NT2/D1 (cell line): ENCODE measurements at places on chromosomes 11 and 22.

DNA sequence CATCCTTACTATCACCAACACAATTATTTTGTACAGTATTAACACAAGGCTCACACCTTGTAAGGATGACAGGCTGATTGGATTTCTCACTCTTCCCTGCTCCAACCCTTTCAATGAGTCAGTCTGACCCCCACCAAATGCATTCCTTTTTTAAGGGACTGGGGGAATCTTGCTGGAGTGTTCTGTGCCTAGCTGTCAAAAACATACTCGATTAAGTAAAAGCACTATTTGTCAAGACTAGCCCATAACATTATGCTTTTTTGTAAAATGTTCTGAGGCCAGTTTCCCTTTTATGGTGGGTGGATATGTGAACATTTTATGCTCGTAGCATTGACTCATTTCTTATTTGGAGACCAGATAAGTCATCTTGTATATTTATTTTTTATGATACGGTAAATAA, 87.2 kb downstream of the PDHX start:
- DNase-seq, result no peak

GRCh38 chr11:105000797-105001196, 22.2 kb downstream of the CASP5 start:
- peak; percentile 15 for DNase-seq

- no peak for DNase-seq
Observed at GRCh38 chr11:47995360-47995769, 15.0 kb downstream of the PTPRJ start.

DNA sequence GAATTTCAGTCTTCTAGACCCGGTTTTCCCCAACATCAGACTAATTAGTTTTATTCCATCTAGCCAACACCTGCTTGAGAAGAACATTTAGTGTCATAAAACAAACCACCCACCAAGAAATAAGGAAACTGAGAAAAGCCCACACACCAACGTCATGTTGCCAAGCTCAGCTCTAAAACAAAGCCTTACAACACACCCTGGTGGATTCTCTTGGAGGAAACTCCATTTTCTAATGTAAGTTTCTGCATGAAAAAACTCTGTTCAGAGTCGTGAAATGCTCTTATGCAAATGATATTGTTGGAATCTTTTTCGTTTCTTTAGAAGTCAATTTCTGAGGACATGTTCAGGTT, 105.0 kb upstream of the RAG2 start:
- no peak for DNase-seq

DNA sequence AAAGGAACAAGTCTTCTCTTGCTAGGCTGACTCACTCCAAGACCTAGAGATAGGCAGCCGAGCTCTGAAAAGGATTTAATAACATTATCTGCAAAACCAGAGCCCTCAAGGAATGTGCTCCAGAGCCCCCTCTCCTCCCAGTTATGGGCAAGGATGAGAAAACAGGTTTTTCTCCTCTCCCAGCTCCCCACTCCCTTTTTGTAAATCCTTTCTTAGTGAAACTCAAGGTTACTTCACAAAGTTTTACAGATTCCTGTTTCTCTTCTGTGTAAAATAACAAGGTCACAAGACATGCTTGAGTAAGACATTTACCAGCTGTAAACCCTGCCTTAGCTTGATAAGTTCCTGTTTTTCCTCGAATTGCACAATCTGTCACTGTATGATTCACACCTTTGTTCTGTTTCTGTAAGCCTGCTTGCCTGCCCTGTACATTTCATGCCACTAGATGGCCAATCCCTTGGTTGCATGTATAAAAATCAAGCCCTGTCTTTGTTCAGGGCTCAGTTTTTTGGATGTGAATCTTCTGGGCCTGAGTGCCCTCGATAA, 489.4 kb downstream of the KCNA4 start:
- no peak for DNase-seq

DNA sequence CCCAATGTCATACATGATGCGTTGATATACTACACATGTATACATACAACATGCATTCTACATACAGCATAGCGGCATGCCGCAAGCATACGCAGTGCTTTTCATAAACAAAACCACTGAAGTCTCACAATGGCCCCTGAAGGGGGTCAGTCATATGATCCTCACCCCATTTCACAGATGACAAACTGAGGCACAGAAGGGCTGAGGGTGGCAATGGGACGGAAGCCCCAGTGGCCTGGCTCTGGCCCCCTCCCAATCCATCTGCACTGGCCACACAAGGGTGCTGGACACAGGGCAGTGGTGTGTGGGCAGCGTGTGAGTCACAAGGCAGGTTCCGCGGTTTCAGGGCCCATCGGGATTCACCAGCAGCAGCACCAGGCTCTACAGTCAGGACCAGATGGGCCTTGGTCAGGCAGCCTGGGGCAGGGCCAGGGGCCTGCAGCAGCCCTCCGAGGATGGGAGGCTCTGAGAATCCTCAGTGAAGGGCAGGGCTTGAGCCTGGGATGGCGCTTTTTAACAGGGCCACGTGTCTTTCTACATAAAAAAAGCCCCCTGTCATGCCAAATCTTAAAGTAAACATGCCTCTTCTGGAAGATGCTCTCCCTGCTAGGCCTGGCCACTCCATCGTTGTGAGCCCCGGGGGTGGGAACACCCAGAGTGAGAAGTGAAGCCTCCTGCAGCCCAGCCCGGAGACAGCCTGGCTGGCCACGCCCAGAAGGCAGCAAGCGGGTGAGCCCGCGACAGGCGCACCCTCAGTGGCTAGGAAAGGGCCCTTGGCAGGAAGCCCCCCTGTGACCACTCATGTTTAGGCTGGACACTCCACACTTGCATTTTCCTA, 206.5 kb downstream of the CTTN start:
- no peak for DNase-seq

DNA sequence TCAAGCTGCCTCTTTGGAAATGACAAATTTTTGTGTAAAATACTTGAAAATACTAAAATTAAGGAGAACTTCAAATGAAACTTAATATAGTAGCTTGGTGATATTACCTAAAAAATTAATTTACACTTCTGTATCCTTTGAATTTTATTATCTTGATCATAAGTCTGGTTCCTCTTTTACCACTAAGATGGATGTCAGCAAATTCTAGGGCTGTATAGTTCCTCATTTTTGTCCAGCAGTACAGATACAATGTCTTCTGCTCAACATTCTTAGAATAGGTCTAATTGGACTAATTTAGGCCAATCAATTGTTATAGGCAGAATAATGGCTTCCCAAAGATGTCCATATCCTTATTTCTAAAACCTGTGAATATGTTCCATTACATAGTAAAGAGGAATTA, 1298.0 kb upstream of the RAG2 start:
- no peak for DNase-seq

GRCh38 chr22:17512960-17513359, 50.3 kb upstream of the SLC25A18 start:
- DNase-seq, result no peak

DNA sequence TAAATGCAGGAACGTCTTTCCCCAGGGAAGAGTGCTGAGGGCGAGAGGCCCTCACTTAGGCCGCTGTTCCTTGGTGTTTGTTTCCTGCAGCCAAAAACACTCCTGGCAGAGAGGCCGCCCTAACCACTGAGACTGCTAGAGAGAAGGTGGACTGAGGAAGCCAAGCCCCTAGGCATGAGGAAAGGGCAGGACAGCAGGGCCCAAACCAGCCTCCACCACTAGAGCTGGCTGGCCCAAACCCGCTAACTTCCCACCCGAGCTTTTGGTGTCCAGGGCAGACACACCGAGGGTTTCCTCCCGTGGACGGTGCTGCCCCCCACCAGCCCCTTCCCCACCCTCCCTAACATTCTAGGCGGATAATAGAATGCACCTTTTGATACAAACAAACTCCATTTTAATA, 6.0 kb downstream of the FGF19 start:
- DNase-seq, result no peak

GRCh38 chr11:92826136-92826535, 143.3 kb upstream of the MTNR1B start:
- DNase-seq, result no peak

- no peak for DNase-seq
Observed at GRCh38 chr22:32544953-32545558, 70.4 kb downstream of the FBXO7 start.

DNA sequence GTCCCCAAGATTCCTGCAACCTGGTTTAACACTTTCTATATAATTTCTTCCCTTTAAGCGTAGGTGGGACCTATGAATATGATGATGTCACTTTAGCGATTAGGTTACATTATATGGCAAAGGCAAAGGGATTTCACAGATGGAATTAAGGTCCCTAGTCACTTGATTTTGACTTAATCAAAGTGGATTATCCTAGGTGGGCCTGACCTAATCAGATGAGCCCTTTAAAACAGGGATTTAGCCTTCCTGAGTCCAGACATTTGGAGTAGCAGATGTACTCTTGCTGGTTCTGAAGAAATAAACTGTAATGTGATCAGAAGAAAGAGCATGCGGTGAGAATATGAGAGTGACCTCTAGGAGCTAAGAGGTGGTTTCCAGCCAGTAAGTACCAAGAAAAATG, 67.8 kb upstream of the LIN7C start:
- DNase-seq, result no peak

- DNase-seq, result no peak
Observed at GRCh38 chr22:44491269-44492035, 6.6 kb downstream of the RTL6 start.

DNA sequence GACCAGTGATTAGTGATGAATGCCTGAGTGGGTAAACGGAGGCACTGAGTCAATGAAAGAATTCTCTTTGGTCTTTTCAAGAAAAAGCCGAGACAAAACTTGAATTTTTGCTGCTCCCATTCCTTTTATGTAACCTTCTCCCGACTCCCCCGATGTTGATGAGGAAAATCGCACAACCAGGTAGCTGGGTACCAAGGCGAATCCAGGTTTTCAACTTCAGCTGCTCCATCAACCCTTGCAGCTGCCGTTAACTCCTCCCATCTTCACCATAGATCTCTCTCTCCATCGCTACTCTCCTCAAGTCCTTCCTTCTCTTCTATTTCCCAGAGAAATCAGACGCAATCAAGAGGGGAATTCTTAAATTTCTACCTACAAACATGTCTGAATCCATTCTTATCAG, 611 bp upstream of the USP2 start:
- no peak for DNase-seq

DNA sequence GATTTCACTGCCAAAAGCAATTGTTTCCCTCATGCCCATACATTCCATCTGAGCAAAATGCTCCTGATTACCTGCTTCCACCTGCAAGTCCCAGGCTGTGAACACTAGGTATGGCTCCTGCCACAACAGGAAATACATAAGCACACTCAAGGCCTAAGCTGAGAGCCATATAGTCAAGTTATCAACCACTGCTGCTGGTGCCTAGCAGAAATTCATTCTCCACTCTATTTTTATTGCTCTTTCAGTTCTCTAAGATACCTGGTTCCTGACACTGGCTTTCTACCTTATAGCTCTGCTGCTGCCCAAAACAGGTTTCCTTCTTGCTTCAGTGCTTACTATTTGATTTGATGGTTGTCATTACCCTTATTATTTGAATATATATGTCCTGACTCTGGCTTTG, 31.6 kb downstream of the SLC36A4 start:
- no peak for DNase-seq

DNA sequence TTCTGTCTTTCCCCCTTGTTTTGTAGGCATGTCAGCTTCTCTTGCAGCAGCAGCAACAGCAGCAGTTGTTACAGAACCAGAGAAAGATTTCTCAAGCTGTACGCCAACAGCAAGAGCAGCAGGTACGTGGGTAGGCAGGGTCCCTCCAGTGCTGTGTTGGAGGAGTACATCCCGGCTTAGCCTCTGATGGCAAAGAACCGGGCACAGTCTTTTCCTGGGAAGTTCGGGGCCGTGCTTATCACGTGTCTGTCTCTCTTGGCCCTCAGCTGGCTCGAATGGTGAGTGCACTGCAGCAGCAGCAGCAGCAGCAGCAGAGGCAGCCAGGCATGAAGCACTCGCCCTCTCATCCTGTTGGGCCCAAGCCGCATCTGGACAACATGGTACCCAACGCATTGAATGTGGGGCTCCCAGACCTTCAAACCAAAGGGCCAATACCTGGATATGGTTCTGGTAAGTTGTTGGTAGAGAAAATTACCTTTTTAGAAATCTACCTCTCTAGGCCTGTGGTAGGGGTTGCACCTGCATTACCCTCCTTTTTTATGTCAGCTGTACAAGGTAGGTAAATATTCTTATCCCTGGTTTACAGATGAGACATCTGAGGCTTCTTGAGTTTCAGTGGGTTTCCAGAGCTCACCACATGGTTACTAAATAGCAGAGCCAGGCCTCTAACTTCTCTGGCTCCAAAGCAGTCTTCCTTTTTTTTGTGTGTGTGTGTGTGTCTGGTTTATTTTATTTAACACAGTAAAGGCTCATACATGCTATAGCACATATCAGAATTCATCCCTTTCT, 45.2 kb upstream of the ADSL start:
- DNase-seq, result no peak

DNA sequence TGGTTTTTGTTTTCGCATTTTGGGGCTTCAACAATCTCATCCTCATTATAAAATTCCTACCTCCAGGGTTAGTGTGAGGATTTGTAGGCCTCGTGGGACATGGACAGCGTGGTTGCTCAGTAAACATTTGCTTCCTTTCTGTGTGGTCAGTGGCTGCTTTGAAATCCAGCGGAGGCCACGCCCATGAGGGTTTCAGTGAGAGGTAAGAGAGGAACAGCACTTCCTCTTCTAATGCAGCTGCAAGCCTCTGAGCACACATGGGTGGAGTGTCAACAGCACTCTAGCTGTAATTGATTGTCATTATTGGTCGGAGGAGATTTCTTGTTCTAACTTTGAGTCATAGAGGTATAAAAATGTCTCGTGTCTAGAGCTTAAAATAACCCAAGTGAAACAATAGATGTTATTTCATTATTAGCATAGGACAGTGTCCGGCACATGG, 6.0 kb upstream of the ARHGAP42 start:
- DNase-seq, result no peak

- no peak for DNase-seq
Observed at GRCh38 chr11:78916759-78917158, 342.1 kb upstream of the NARS2 start.
